ENCODE measurements at places on chromosomes 11 and 22. TPM values are rescaled to one million over a fixed set of nuclear protein-coding genes. Genes with fewer than 3 reads are reported as not detected.

GRCh38 chr11:32935462-32936029 is 42.9 kb downstream of the QSER1 start:
- DNase-seq: no peak

- no peak for DNase-seq
Observed at GRCh38 chr22:43174941-43175531, 11.9 kb downstream of the TTLL12 start.

GRCh38 chr11:44573333-44573732 is 7.9 kb downstream of the CD82 start:
- DNase-seq: no peak

- peak; percentile 14 for DNase-seq
Observed at GRCh38 chr11:46100670-46101069, 20.6 kb downstream of the PHF21A start.

CCDC15 gene
- total RNA-seq: 1.2 TPM

GLYAT gene
- total RNA-seq: not detected

DNA sequence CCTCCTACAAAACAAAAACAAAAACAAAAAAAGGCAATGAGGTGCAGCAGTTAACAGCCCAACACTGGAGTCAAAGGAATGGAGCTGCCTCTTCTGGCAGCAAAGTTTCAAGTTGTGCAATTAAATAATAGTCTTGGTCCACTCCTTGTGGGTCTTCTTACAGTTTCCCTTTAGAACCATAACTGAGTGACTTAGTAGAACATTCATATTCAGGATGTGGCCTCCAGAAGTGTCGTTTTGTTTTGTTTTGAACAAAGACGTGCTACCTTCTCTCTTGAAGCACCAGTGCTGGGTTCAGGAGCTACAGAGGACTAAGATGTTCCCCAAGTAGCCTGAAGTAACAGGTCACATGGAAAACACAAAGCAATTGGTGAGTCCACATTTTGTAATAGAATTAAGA is 2.0 kb upstream of the JAML start:
- no peak for DNase-seq

DNA sequence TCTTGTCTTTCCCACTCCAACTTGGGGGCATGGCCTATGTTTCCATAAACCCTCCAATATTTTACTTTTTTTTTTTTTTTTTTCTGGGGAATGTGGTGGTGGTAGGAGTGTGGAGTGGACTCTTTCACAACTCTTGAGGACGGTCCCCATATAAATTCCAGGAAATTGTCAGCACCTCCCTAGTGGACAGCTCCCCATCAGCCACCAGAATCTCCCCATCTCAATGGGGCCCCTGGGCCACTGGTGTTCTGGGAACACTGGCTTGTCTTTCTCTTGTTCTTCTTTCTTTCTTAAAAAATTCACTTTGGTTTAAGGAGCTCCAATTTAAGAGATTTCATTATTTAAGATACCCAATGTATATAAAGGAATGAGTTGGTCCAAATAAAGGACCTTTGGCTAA is 74.1 kb downstream of the ADM start:
- DNase-seq: no peak

GRCh38 chr22:43789452-43789851 is 22.7 kb downstream of the EFCAB6 start:
- peak; percentile 78 for DNase-seq

CD81 gene
- 256 TPM for total RNA-seq

DNA sequence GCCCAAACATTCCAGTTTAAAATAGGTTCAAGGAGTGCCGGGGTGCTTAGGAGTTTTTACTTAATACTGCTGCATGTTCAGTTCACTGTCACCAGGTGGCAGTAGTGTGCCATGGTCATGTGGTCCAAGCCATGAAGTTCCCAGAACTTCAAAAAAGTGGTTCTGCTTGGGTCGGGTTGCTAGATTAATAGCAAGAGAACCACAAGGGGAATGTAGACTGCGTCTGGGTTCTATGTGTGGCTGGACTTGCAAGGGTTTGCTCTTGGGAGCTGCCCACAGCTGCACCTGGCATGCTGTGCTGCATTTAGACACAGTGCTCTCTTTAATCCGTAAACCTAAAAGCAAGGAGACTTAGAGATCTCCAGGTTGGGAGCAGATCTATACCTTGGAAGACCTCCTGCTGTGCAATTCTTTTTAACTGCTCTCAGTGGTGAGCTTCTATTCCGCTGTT is 6.5 kb upstream of the SPON1 start:
- DNase-seq: peak; percentile 90

Data from stomach (tissue), 19 donors.